ENCODE measurements at places on chromosomes 2 and 18.
A peak's percentile ranks its signal among the peaks of the same experiment; 100 is the strongest.

DNA sequence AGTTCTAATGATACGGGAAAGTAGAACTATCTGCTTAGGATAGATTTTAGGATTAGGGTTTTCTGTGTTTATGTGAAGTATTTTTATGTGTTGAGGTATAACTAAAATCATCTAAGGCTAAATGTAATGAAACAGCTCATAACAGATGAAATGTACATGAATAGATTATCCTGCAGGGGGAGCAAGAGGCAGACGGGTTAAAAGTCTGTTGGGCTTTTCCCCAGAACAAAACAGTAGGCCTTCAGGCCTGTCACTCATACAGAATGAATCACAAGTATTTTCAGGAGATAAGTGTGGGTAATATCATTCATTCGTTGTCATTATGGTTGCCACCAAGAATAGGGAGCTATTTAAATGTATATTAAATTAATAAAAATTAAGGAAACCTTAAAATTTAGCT, 107.9 kb upstream of the IL1R2 start:
- peak; percentile 76 for DNase-seq

GRCh38 chr2:95001051-95001562, 24.4 kb upstream of the MAL start:
- DNase-seq: no peak

GRCh38 chr2:209579230-209579749, 155.4 kb downstream of the MAP2 start:
- peak; percentile 13 for DNase-seq

- DNase-seq: no peak
These were observed 33.6 kb upstream of the VWC2L start for GRCh38 chr2:214377286-214377624.

DNA sequence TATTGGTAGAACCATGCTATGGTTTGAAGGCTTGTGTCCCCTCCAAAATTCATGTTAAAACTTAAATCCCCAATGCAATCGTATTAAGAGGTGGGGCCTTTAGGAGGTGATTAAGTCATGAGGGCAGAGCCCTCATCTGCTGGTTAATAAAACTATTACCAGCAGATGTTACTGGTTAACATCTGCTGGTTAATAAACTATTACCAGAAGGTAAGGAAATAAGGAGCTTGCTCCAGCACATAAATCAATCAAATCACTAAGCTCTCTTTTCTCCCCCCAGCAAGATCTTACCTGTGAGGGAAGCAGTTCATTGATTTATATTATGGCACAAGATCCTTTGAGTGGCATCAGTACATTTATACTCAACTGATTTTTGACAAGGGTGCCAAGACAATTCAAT, 96.9 kb downstream of the AAK1 start:
- no peak for DNase-seq

- no peak for DNase-seq
These were observed 686 bp upstream of the SNORC start for GRCh38 chr2:232869138-232870017.

DNA sequence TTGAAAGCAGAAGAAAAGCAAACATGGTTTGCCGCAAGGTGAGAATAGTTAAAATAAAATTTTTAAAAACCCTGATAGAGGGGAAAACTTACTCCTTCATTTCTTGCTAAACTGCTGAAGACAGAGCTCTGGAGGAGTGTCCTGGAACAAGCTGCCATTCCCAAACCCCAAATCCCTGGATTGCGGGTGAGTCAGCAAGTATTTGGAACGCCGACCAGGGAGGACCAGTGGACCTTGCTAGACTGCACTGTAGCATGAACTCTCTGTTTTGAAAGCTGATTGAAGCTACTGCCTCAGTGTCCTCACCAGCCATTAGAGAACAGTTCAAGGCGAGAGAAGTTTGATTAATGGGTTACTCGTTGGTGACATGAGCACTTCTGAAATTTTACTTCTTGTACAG, 99.4 kb upstream of the RASGRP3 start:
- DNase-seq: no peak

GRCh38 chr2:113818382-113818951, 62.0 kb upstream of the SLC35F5 start:
- DNase-seq: no peak

- DNase-seq: peak; percentile 63
These were observed 188.0 kb downstream of the CDH7 start for GRCh38 chr18:65938592-65939372.

DNA sequence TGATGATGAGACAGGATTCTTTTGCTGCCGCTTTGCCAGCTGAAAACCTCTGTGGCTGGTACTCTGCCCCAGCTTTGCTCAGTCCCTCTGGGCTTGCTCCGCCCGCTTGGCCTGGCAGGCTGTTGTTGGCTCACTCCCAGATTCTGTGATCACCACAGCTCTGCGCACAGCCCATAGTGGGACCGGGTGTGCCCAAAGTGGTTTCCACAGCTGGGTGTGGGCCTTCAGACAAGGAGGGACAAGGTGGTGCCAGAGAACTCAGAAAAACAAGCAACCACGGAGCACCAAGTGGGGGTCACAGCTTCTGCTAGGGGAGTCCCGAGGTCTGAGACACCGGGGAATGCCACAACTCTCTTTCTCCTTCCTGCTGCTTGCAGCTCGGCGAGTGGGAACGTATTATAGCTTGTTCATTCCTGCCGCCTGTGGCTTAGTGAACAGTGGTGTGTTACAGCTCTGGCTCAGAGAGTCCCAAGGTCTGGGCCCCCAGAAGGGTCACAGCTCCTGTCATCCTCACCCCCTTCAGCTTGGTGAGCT, 9.2 kb upstream of the KYNU start:
- no peak for DNase-seq

DNA sequence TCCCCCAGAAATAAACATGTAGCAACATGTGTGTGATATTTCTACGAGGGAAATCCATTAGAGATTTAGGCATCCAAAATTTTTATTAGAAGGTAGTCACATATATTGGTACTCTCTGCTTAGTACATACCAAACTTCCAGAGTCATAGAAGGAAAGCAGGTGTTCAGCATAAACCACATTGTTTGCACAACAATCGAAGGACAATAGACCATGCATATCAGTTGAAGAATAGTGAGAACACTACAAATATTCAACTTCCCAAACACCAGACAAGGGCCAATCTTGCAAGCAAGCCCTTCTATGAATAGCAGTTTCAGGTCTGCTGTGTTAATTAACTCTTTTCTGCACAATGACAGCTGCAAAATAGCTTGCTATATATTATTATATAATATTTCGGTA, 702.2 kb downstream of the ERBB4 start:
- DNase-seq: no peak

DNA sequence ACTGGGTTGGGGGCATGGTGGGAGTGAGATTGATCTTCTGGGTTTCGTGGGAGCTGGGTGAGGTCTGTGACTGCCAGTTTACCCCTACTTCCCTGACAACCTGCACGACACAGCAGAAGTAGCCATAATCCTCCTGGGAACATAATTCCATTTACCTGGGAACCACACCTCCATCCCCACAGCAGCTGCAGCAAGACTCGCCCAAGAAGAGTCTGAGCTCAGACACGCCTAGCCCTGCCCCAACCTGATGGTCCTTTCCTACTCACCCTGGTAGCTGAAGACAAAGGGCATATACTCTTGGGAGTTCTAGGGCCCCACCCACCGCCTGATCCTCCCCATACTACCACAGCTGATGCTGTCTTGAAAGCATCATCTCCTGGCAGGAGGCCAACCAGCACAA, 43.8 kb downstream of the FLACC1 start:
- DNase-seq: no peak

DNA sequence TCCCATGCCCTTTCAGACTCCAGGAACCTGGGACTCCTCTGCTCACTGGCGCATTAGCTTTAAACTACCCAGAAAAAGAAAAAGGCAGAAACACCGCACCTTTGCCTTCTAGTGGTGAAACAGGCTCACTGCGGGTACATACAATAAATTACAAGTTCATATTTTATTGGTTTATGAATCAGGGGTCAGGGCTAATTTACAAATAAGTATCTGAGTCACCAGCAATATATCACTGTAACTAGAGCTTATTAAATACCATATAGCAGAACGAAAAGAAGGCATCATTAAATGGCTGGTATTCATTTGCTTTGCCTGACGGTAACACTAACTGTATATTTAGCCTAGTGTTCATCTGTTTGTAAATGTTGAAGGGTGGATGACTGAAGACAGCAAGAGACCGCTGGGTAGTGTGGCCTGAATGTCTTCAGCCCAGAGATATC, 26.9 kb upstream of the DTNB start:
- peak; percentile 60 for DNase-seq

DNA sequence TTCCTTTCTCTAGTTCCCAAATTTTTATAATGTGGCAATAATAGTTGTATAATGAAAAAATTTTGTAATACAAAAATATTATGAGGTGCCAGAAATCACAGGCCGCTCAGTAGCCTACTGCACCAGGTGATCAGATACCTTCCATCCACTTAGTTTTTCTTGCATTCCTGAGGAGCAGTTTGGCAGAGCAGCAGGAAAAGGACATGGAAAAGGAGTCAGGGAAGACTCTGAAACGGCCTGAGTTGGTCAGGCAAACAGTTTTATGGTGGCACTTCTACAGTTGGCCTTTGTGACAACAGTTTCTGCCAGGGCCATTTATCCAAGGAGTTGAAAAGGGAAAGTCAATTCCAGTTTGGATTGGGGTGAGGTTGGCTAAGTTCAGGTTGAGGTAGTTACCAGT, 165.4 kb upstream of the ALPP start:
- DNase-seq: no peak

- no peak for DNase-seq
These were observed 45.8 kb downstream of the SF3B1 start for GRCh38 chr2:197388866-197389587.

GRCh38 chr2:219784178-219784577, 156.7 kb downstream of the SLC4A3 start:
- no peak for DNase-seq

DNA sequence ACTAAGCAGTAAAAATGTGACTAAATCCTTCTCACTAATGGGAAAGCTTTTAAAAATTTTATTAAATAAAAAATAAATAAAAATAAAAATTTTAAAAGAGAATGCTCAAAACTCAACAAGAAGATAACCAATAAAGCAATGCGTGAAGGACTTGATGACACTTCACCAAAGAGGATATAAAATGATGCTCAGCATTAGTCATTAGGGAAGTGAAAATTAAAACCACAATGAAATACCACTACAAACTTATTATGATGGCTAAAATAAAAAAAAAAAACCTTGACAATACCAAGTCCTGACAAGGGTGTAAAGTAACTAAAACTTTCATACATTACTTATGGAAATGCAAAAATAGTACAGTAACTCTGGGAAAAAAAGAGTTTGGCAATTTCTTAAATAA, 3.3 kb upstream of the WDR75 start:
- no peak for DNase-seq

DNA sequence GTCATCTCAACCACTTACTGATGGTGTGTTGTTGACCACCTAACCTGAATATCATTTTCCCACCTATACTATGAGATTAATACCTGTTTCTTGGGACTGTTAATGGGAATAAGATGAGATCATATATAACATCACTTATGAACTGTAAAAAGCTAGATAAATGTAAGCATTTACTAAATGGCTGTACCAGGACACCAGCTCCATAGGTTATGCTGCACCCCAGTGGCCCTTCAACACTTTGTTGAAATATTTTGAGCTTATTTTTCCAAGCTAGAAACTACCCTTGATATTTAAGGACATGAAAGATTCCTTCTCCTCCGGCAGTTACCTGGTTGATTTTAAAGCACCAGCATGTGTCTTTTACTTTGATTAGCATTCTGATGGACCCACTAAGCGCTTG, 138.0 kb upstream of the CDCA7 start:
- no peak for DNase-seq

GRCh38 chr2:120890566-120891360, 155.1 kb downstream of the GLI2 start:
- no peak for DNase-seq

GRCh38 chr18:3048121-3048520, 35.2 kb upstream of the LPIN2 start:
- no peak for DNase-seq

DNA sequence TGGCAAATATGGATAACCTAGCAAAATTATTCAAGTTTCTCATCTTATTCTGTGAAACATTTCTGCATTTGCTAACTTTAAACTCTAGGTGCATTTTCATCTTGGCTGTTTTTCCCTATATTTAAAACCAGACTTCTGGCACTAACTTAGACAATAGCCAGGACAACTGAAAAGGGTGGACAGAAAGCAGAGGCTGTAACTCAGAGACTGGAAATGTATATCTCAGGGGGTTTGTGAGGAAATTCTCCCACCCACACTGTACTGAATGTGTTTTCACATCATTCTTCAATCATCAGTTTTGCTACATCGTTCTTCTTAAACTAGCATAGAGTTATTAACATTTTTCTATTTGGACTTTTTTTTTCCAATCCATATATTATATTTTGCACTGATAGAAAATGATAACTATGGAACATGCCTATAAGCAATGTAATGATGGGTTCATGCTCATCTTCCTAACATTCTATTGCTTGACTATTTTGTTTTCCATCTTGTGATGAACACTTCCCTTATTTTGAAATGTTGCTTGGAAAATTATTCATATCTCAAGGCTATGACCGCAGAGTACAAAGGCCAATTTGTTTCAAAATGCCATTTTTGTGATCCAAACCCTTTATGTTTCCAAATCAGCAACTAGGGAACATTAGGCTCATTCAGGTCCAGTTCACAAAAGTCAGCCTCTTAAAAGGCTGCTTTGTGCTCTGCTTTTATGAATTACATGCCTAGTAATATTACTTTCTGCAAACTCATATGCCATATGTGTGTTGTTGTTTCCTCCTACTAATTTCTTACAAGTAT, 125.8 kb upstream of the CDH19 start:
- DNase-seq: no peak

GRCh38 chr2:216692636-216693413, 2.5 kb downstream of the IGFBP5 start:
- DNase-seq: peak; percentile 63

GRCh38 chr2:36892805-36893204, 73.5 kb downstream of the STRN start:
- no peak for DNase-seq

GRCh38 chr2:228273159-228273558, 91.7 kb upstream of the SPHKAP start:
- DNase-seq: no peak

- no peak for DNase-seq
These were observed 82.0 kb downstream of the TANC1 start for GRCh38 chr2:159050426-159050825.

GRCh38 chr2:37657471-37657870, 14.0 kb downstream of the CDC42EP3 start:
- no peak for DNase-seq

DNA sequence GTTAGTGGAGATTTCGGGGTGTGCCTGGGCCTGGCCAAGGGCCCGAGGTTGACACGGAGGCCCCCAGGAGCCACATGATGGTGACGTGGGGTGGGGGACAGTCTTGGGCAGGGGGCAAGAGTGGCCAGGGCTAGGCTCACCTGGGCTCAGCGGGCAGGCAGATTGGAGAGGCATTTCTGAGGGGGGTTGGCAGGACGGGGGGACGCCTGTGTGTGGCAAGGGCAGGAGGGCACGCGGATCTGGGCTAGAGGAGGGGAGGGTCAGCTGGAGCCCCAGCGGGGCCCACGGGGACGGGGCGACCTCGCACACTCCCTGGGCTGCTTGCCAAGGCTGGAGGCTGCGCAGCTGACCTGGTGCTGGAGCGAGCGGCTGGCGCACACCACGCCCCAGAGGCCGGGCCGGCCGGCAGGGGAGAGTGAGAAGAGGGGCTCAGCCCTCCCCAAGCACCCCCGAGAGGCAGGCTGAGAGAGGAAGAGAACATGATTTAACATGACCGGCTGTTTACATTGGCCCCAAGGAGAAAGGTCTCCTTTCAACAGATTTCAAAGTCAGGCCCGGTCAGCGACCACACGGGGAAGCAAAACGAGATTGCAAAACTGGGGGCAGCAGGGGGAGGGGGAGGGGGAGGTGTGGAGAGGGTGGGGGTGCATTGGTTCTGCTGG, 38.0 kb upstream of the SNED1 start:
- DNase-seq: no peak

Measured in NB4 (cell line).